Cardiac muscle cell (in vitro differentiated cells and primary cell): ENCODE measurements at places on chromosomes 12 and 14. TPM values are rescaled to one million over a fixed set of nuclear protein-coding genes. Genes with fewer than 3 reads are reported as not detected.

DNA sequence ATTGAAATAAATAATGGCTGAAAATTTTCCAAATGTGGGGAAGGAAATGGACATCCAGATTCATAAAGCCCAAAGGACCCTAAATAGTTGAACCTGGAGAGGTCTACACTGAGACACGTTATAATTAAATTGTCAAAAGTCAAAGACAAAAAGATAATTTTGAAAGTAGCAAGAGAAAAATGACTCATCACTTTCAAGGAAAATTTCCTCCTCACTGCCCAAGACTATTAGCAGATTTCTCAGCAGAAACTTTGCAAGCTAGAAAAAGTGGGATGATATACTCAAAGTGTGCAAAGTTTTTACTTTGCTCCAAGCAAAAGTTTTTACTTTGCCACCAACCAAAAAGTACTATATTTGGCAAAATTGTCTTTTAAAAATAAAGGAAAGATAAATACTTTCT lies 15.9 kb upstream of the KRT83 start:
- H3K4me1 ChIP-seq: no peaks in the 10 kb centered on the region
- peaks cover 21% of the 10 kb centered on the region for H3K27me3 ChIP-seq
- no peak for DNase-seq
- H3K27ac ChIP-seq: no peak overlapping the region
- no peak overlapping the region for H3K4me3 ChIP-seq

Gene TMEM121
- total RNA-seq: 6.8 and 8.8 TPM in 2 replicates

Gene GPX2
- not detected in 2 replicates for total RNA-seq

Gene CMA1
- total RNA-seq: not detected in 2 replicates

GRCh38 chr14:35285168-35286002 lies 6.8 kb upstream of the PSMA6 start:
- no peak overlapping the region for H3K4me3 ChIP-seq
- no peak for DNase-seq
- no peaks in the 10 kb centered on the region for H3K36me3 ChIP-seq

Gene PMCH
- not detected in 2 replicates for total RNA-seq

DNA sequence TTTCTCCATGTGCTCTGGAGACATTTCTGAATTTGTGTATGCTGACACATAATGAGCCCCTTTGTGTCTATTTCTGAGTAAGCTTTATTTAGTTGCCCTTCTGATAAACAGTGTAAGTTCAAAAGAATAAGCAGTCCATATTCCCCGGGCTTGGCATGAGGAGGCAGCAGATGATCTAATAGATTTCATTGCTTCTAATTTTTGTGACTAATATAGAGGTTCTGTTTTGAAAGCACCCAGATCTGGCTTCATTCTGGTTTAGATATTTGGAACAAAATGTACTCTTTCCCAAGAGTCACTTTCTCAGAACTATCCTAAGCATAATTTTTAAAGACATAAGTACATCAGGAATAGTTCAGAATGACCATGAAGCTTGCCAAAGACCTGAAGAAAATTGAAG lies 290.9 kb downstream of the BTG1 start:
- DNase-seq: no peak
- H3K4me3 ChIP-seq: no peak overlapping the region
- H3K36me3 ChIP-seq: no peaks in the 10 kb centered on the region
- H3K27me3 ChIP-seq: no peaks in the 10 kb centered on the region
- H3K27ac ChIP-seq: no peak overlapping the region

DNA sequence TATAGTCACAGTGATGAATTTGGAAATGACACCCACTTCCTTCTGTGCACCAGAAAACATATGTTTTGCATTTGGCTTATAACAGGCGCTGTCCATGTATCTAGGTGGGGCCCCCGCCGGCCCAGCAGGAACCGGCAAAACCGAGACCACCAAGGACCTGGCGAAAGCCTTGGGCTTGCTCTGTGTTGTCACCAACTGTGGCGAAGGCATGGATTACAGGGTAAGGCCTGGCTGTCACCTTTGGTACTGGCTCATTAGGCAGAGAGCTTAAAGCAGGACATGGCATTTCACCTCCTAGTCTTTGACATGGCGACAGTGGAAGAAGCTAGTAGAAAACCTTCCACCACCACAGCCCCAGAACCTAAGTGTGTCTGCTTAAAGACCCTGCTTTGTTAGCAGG lies 85.8 kb downstream of the DNAH10 start:
- no peak overlapping the region for H3K27ac ChIP-seq
- no peaks in the 10 kb centered on the region for H3K4me1 ChIP-seq
- no peak for DNase-seq
- H3K4me3 ChIP-seq: no peak overlapping the region
- no peaks in the 10 kb centered on the region for H3K27me3 ChIP-seq

Gene FOXN4
- total RNA-seq: 0.42 and 2.5 TPM in 2 replicates

- no peaks in the 10 kb centered on the region for H3K27me3 ChIP-seq
- H3K4me1 ChIP-seq: no peaks in the 10 kb centered on the region
- H3K4me3 ChIP-seq: no peak overlapping the region
- H3K36me3 ChIP-seq: peaks cover 42% of the 10 kb centered on the region
- peak; percentile 7 for DNase-seq
- H3K27ac ChIP-seq: no peak overlapping the region
Observed at GRCh38 chr12:132012919-132013568, 63.3 kb downstream of the EP400 start.

Gene APOF
- total RNA-seq: not detected in 2 replicates

DNA sequence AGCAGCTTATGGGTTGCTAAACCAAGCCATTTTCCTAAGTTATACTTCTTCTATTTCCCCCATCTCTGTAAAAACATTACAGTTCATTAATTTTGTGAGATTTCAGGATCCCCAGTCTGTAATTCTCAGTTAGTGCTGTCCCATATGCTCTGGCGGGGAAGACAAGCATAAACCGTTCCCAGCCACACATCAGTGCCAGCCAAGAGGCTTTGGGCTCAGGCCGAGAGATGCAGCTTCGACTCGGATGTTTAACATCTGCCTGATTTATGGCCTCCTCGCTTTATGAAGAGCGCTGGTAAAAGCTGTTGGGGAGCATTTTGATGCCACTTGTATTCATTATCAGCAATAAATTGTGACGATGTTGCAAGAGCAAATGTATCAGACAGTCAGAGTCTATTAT lies 349.1 kb upstream of the CCDC196 start:
- no peaks in the 10 kb centered on the region for H3K36me3 ChIP-seq
- no peaks in the 10 kb centered on the region for H3K27me3 ChIP-seq
- no peak for DNase-seq
- H3K27ac ChIP-seq: no peak overlapping the region
- no peak overlapping the region for H3K4me3 ChIP-seq

Gene CABP1
- not detected in 2 replicates for total RNA-seq

DNA sequence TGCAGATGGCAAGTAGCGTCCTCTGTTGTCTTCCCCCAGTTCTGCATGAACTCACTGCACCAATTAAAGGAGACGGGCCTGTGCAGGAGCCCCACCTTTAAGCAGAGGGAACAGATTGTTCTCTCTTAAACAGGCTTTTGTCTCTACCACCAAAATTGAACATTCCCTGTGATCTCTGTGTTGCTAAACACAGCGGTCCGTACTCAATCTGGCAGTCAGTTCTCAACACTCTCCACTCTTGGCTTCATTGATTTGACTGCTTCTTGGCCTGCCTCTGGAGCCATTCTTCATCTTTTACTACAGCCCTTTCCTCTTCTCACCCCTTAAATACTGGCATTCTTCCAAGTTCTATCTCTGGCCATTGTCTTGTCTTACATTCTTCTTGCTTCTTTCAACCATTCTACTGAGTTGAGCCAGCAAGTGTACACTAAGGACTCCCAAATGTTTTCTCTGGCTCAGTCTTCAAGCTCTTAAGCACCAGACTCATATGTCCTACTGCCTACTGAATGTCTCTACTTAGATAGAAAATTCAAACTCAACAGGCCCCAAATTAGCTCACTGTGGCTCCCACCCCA lies 8.0 kb upstream of the NT5DC3 start:
- no peak overlapping the region for H3K27ac ChIP-seq
- DNase-seq: peak; percentile 68
- H3K4me1 ChIP-seq: no peaks in the 10 kb centered on the region
- H3K27me3 ChIP-seq: peaks cover 12% of the 10 kb centered on the region

GRCh38 chr12:132482771-132483170 lies 7.2 kb upstream of the FBRSL1 start:
- H3K36me3 ChIP-seq: no peaks in the 10 kb centered on the region
- H3K27me3 ChIP-seq: peaks cover 48% of the 10 kb centered on the region
- H3K4me3 ChIP-seq: no peak overlapping the region
- H3K4me1 ChIP-seq: no peaks in the 10 kb centered on the region
- no peak for DNase-seq
- no peak overlapping the region for H3K27ac ChIP-seq

DNA sequence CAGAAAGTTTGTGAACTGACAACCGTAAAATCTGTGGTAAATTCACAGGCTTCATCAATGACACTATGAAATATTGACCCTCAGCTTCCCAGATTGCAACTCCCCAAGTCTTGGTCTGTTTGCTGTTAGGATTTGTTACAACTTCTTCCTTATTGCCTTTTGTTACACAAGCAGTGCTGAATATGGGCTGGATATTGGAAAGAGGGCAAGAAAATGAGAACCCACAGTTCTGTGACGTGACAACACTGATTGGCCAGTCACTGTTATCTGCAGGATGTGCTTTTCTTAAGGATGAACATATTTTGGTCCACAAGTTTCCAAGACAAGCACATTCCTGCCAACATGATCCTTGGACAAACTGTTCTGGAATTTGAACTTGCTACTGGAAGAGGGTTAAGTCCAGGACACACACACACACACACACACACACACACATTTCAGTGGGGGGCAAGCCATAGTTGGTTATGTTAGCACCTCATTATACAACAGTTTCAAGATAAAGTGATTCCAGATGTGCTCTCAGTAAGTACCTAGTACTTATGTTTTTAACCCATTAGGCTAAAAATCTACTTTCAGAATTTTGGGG lies 16.6 kb upstream of the SLC38A2 start:
- H3K36me3 ChIP-seq: no peaks in the 10 kb centered on the region
- no peak overlapping the region for H3K27ac ChIP-seq
- H3K4me1 ChIP-seq: peaks cover 49% of the 10 kb centered on the region
- no peaks in the 10 kb centered on the region for H3K27me3 ChIP-seq
- DNase-seq: no peak

Gene LRP1-AS
- total RNA-seq: not detected in 2 replicates

Gene AQP6
- total RNA-seq: 1.8 TPM in 1 of 2 replicates, not detected in the other

DNA sequence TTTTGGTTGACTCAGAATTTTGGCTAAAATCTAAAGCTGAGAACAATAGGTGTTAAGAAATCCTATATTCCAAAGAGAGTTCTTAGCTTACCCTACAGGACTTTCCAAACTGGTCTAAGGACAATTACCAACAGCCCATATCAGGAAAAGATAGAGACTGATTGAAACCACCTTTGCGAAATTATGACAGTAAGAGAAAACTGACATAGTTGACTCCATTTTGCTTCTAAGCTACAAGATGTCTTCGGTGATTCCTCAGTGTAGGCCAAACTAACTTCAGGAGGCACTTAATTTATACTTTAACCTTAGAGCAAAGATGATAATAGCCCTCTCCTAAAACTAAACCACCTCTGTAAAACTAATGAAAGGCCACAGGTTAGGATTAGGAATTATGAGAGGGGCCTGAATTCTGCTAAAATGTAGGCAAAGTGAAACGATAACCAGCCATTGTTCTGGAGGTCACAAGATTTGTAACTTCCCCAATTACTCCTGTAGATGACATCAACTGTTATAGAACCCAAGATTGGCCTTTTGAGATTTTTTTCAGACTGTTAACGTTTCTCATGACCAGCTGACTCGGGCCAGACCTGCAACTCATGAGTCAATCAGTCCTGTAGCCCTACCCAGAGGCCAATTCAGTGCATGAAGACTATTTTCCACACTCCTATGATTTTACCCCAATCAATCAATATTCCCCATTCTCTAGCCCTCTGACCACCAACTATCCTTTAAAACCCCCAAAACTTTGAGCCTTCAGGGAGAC lies 43.0 kb downstream of the KLRG1 start:
- H3K27ac ChIP-seq: no peak overlapping the region
- no peaks in the 10 kb centered on the region for H3K36me3 ChIP-seq
- no peaks in the 10 kb centered on the region for H3K4me1 ChIP-seq

DNA sequence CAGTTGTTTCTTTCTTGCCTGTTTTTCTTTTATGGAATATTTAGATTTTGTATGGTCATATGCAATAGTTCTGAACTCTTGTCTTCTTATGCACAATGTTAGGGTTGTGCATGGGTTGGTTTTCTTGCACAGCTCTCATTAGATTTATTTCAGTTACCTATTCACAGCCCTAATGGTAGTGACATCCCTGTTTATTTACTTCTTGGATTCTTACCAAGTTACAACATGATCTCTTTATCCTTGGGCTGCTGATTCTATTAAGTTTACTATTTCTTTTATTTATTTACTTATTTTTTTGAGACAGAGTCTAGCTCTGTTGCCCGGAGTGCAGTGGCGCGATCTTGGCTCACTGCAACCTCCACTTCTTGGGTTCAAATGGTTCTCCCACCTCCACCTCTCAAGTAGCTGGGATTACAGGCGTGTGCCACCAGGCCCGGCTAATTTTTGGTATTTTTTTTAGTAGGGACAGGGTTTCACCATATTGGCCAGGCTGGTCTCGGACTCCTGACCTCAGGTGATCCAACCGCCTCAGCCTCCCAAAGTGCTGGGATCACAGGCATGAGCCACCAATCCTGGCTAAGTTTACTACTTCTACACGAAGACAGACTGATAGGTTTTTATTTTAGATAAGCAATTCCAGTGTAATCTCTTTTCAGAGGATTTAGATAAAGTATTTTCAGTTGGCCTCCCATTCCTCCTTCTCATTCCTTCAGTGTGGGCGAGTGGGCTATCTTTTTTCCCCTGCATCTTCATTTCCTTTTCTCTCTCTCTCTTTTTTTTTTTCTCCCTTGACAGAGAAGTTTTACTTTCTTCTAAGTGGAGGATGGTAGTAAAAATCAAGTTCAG lies 395.1 kb upstream of the RGS6 start:
- H3K36me3 ChIP-seq: no peaks in the 10 kb centered on the region
- H3K27me3 ChIP-seq: no peaks in the 10 kb centered on the region
- H3K4me3 ChIP-seq: no peak overlapping the region
- H3K27ac ChIP-seq: peak overlapping the region; percentile 52
- DNase-seq: no peak

- H3K27ac ChIP-seq: no peak overlapping the region
- no peaks in the 10 kb centered on the region for H3K27me3 ChIP-seq
- DNase-seq: peak; percentile 20
- no peaks in the 10 kb centered on the region for H3K4me1 ChIP-seq
Observed at GRCh38 chr12:76240281-76240680, 107.9 kb downstream of the BBS10 start.

DNA sequence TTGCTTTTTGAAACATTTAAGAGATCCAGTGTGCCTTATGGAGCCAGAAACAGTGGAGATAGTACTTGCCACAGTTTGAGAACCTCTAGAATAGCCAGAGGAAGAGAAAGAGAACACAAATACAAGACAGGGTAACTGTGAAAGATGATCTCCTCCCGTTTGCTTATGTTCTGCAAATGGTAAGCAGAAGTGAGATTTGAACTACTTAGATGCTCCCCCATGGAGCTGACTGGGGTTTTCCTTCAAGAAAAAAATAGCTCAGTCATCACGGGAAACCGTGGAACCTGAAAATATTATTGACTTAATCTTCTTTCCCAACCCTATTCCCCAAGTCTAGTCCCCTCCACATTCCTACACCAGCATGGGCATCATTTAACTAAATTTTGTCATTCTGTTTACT lies 87.1 kb downstream of the KIF21A start:
- no peak for DNase-seq
- peaks cover 10% of the 10 kb centered on the region for H3K36me3 ChIP-seq
- H3K27me3 ChIP-seq: no peaks in the 10 kb centered on the region
- no peaks in the 10 kb centered on the region for H3K4me1 ChIP-seq
